NCI-H526 (cell line): ENCODE measurements at places on chromosomes 5 and 9.

DNA sequence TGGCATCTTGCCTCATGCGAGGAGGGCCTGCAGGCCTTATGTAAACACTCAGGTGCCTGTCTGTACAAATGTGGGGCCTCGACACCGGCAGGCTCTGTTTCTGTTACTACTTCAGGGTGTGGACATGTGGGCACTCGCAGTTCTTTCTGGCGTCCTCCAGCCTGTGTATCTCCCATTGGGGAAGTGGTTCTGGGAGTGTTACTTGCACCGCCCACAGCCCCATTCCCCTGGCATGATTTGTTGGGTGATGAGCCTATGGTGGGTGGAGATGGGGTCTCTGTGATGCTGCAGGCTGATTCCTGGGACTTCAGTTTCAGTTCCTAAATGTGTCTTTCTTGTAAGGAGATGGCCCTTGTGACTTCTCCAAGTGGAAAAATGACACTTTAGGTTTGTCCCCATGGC is 82.1 kb upstream of the PITX1 start:
- DNase-seq, result no peak

GRCh38 chr5:1125030-1125357 is 13.1 kb upstream of the SLC12A7 start:
- DNase-seq, result no peak

- peak; percentile 84 for DNase-seq
Measured at GRCh38 chr5:115842089-115842935, 577 bp downstream of the AP3S1 start.

DNA sequence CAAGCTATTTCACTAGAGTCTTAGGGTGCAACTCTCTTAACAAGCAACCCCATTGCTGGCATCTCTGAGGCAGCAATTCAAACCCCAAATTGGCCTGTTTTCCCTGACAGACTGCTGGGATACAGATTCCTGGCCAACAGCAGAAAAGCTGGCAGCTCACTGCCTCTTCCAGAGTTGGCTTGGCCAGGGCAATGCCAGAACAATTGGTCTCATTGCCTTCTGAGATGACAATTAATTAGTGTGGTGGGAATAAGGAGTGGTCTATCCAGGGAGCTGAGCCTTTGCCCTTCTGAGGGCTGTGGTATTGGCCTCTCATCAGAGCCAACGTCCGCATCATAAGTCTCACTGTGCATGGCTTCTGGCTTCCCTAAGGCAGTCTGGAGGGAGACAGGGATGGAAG is 183.2 kb downstream of the GNAQ start:
- DNase-seq, result no peak

DNA sequence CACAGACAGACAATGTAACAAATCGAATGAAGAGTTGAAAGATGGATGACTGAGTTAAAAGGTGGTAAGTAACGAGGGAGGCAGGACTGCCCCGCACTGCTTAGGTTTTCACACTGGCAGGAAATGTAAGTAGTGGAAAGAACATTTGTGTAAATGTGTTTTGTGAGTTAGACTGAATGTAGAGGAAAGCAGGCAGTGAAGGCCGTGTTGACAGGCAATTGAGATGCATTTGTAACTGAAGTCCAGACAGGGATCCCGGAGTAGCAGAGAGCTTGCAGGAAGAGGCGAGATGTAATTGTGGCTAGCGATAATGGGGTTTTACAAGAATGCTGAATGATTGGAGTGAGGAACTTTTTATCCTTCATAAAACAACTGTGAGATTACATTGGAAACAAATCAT is 20.0 kb upstream of the SH3PXD2B start:
- DNase-seq, result no peak
